ENCODE measurements at places on chromosomes 3 and 15.
A peak's percentile ranks its signal among the peaks of the same experiment; 100 is the strongest.

GRCh38 chr3:84074767-84075166 is 884.0 kb upstream of the CADM2 start:
- DNase-seq: no peak

DNA sequence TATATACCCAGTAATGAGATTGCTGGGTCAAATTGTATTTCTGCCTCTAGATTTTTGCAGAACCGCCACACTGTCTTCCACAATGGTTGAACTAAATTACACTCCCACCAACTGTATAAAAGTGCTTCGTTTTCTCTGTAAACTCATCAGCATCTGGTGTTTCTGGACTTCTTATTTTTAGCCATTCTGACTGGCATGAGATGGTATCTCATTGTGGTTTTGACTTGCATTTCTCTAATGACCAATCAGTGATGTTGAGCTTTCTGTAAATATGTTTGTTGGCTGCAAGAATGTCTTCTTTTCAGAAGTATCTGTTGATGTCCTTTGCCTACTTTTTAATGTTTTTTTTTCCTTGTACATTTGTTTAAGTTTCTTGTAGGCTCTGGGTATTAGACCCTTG is 182.9 kb upstream of the TRIM42 start:
- DNase-seq: no peak

GRCh38 chr3:117346901-117347300 is 637.3 kb downstream of the TUSC7 start:
- no peak for DNase-seq

DNA sequence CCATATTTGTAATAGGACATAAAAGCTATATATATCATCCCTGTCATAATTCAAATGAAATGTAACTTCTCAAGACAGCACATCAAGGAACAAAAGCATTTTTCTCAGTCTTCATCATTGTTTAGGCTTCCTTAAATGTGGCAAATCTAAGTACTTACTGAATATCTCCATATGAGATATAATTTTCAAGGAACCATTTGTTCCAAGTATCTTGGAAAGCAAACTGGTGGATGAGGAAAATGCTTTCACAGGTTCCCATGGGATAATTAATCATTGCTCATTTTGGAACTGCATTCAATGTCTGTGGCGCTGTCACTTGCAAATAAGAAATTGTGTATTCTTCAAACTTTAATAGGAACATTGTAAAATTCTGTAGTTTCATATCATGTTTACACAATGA is 52.6 kb upstream of the ZNF385D start:
- no peak for DNase-seq

DNA sequence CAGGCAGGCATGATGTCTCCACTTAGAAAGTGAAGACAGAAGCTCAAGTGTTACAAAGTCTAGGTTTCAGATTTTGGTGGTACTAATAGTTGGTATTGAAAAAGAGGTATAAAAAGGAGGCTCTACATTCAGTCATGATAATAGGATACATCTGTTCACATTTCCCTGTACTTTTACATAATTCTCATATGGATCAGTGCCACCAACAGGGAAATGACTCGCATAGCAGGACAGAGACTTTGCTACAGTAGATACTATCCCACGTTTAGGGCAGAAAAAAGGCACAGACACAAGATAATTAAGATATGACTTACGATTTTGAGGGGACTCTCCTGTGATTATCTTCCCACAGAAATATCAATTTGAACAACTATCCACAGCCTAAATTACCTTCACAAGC is 1062.9 kb upstream of the EPHA6 start:
- no peak for DNase-seq

GRCh38 chr3:12967606-12968351 is 105.5 kb downstream of the IQSEC1 start:
- DNase-seq: peak; percentile 90

DNA sequence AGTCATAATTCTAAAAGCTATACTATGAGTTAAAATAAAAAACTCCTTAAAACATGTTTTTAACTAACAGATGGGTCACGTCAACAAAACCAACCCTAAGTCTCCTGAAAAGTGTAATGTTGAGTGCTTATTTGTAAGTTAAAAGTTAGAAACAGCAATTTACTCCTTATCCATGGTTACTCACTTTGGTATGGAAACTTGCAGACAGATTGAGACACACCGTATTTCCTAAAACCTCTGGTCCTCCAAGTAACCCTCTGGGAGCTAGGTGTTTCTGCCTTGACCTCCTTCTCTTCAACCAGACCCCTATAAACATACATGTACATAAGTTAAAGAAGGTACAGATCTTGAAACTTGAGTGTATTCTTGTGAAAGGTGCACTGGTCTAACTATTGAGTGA is 3.1 kb downstream of the COL8A1 start:
- DNase-seq: no peak

- no peak for DNase-seq
Observed at GRCh38 chr3:14377838-14378169, 24.6 kb upstream of the SLC6A6 start.

GRCh38 chr15:54119051-54119450 is 140.8 kb downstream of the UNC13C start:
- no peak for DNase-seq

DNA sequence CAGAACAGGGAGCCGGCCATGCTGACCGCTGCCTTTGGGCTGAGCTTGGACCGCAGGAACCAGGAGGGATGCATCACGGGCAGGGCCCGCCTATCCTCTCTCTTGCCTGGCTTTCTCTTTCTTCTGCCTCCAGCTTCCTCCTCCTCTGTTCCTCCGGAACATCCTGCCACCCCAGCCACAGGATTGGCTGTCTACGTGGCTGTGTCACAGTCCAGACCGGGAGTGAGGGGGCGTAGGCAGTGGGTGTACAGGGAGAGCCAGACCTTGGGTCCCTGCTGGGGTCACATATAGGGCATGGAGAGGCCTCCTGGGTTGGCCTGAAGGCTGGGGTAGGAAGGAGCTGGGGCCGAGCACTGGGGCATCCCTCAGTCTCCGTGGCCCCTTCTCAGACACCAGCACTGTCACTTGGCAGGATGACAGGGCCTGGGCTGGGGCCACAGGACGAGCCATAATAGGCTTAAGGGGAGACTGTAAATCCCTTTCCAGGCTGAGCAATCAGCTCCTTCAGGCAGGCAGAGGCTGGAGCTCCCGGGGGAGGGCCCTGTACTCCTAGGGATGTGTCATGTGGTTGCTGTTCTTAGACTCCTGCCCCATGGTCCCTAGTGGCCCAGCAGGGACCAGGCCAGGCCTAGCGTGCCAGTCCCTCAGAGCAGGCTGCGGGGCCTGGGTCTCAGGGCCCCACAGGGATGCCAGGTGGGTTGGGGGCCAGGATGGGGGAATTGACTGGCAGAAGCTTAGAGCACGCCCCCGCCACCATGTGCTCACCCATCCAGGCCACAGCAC is 25.4 kb downstream of the LINGO1 start:
- no peak for DNase-seq

DNA sequence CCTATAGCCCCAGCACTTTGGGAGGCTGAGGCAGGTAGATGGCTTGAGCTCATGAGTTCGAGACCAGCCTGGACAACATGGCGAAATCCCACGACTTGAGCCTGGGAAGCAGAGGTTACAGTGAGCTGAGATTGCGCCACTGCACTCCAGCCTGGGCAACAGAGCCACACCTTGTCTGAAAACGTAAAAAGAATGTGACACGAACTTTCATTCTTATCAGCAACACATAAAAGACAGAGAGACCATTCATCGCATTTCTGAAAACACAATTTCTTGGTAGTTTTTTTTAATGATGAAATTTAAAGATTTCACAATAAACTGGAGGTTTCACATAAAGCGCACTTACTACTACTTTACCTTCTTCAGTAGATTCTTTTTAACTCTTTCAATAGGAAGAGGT is 18.4 kb downstream of the HLTF start:
- no peak for DNase-seq

- DNase-seq: no peak
Observed at GRCh38 chr3:43024181-43024885, 45.2 kb downstream of the GASK1A start.

DNA sequence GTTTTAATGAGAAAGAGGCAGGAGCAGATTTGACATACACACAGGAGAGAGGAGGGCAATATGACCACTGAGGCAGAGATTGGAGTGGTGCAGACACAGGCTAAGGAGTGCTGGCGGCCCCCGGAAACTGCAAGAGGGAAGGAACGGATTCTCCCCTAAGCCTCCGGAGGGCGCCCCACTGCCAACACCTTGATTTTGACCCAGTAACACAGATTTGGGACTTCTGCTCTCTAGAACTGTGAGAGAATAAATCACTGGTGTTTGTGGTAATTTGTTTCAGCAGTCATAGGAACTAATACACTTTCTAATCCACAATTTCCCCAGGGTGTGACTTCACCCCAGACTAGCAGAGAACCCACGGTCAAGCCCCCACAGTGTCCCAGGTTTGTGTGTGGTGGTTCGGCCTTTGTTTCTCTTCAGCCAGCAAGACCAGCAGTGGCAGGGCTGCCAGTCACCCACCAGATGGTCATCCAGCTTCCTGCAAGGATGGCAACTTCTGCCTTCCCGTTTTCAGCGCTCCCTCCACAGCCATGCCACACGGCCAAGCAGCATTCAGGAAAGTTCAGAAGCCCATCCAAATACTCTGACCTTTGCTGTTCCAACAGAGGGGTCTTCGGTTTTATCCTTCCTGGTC is 23.6 kb upstream of the TSPAN3 start:
- DNase-seq: no peak

- no peak for DNase-seq
Observed at GRCh38 chr15:76208786-76209424, 102.4 kb downstream of the ETFA start.

- no peak for DNase-seq
Observed at GRCh38 chr3:51361746-51362145, 23.3 kb upstream of the MANF start.

DNA sequence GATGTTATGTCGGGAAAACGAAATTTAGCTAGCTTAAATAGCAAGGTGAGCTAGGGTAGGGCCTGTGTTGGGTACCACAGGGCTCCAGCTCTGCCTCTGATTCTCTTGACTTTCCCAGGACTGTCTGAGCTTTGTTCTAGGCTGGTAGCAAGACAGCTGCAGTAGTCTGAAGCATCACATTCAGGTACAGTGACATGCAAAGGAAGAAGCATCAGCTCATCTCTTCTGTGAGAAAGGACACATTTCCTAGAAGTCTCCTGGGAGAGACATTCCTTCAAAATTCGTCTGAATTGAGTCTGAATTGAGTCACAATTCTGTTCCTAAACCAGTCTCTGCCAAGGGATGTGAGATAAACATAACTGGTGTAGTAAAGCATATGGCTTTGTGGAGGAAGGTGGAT is 8.5 kb upstream of the UBXN7 start:
- no peak for DNase-seq

- no peak for DNase-seq
Observed at GRCh38 chr15:68656438-68656739, 77.6 kb downstream of the CORO2B start.

GRCh38 chr3:116253511-116253910 is 191.8 kb downstream of the LSAMP start:
- DNase-seq: no peak

DNA sequence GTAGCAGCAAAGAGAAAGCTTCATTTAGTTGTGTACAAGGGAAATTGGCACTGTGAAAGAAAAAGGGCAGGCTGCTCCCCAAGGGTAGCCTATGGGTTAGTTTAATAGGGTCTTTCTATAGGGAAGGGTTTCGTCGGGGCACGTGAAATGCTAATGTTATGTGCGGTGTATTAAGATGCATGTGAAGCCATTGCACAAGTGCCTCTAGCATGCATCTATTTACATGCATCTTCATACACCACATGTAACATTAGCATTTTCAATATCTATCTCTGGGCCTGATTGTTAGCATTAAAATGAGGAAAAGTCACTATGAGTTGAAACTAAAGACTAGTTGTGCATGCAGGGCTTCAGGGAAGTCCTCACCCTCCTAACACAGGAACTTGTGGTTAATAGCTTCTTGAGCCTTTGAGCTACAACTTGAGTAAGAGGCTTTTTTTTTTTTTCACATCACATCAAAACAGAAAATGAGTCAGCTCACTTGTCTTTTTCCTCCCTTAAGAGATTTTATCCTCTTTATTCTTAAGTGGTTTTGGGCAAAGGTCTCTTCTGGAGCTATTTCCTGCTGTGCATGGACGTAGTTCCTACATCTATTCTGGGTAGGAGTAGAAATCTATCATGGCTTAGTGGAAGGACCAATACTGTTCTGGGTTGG is 613.4 kb downstream of the ZPLD1 start:
- no peak for DNase-seq

DNA sequence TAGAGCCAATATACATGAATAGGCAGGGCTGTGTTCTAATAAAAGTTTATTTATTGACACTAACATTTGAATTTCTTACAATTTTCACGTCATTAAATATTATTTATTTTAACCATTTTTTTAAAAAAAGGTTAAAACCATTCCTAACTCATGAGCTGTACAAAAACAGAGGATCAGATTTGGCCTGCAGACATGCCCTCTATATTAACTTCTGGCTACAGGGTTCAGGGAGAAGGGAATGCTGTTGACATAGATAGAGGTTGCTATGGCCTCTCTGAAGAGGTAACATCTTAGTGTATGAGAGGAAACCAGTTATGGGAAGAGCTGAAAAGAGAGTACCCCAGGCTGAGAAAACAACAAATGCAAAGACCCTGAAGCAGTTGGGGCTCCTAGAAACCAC is 19.1 kb upstream of the RAP2B start:
- no peak for DNase-seq

GRCh38 chr15:90638201-90638691 is 78.9 kb upstream of the BLM start:
- no peak for DNase-seq

DNA sequence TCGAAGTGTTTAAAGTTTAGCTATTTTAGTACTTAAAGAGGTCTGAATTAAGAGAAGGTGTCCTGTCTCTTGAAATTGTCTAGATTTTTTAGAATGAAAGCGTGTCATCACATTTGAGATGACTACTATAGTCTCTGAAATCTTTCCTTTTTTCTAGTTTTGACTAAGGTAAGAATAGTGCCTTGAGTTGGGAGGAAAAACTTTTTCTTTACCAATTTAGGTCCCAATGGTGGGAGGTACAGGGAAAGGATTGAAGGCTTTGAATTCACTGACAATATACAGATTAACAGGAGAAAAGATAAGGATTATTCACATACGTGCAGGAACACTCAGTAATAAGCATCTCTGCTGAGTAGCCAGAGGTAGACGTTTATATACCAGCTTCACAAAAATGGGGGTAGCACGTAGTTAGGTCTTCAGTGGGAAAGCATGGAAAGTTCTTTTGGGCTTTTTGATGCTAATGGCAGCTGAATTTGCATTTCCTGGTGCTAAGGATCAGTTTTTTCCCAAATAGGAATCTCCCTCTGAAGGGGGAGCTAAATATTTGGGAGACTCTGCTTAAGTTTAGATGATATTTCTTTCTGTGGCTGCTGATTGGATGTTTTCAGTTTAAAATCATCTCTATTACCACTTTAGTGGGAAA is 88.1 kb downstream of the VPS8 start:
- DNase-seq: no peak

DNA sequence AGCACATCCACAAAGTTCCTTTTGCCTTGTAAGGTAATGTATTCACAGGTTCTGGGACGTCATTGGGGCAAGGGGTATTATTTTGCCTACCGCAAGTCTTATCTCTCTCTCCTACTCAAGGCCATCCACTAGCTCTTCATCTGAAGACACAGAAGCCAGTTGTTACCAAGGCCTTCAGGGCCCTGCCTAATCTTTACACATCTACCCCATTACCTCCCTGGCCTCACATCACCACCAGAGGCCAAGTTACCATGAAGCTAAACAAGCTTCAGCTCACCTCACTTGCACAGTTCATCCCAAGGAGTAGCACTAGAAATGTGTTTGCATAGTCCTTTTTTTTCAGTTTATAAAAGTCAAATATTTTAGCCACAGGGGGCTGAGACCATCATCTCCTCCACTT is 34.1 kb downstream of the ATP8B4 start:
- DNase-seq: no peak

Data from activated naive CD4-positive, alpha-beta T cell (primary cell).